GM23338 (cell line): ENCODE measurements at places on chromosomes 6 and 20. TPM values are rescaled to one million over a fixed set of nuclear protein-coding genes. Genes with fewer than 3 reads are reported as not detected.

The LY86 gene
- 0.28 and 0.29 TPM in 2 replicates for polyA plus RNA-seq

The ME1 gene
- polyA plus RNA-seq: 6.4 and 6.7 TPM in 2 replicates

The NAPB gene
- polyA plus RNA-seq: 7.3 and 8.1 TPM in 2 replicates

The KHDRBS2 gene
- 3.2 and 5.4 TPM in 2 replicates for polyA plus RNA-seq

The CENPQ gene
- polyA plus RNA-seq: 39.6 and 41.5 TPM in 2 replicates

The VSTM2L gene
- 0.54 and 0.60 TPM in 2 replicates for polyA plus RNA-seq

The LST1 gene
- polyA plus RNA-seq: 0.37 TPM in 1 of 2 replicates, not detected in the other

The NOX3 gene
- polyA plus RNA-seq: not detected in 2 replicates

The IL17F gene
- polyA plus RNA-seq: 0.35 TPM in 1 of 2 replicates, not detected in the other

The ARFGEF3 gene
- polyA plus RNA-seq: 5.0 and 5.8 TPM in 2 replicates

The POPDC3 gene
- 5.7 and 6.9 TPM in 2 replicates for polyA plus RNA-seq

The LAMA5 gene
- 192 and 201 TPM in 2 replicates for polyA plus RNA-seq

The NQO2 gene
- 159 and 173 TPM in 2 replicates for polyA plus RNA-seq

The ADGRF5 gene
- not detected in 2 replicates for polyA plus RNA-seq

The MEP1A gene
- polyA plus RNA-seq: not detected in 2 replicates

The TREML2 gene
- polyA plus RNA-seq: 0.19 TPM in 1 of 2 replicates, not detected in the other
